T follicular helper cell (primary cell): ENCODE measurements at places on chromosomes 1 and 21.

DNA sequence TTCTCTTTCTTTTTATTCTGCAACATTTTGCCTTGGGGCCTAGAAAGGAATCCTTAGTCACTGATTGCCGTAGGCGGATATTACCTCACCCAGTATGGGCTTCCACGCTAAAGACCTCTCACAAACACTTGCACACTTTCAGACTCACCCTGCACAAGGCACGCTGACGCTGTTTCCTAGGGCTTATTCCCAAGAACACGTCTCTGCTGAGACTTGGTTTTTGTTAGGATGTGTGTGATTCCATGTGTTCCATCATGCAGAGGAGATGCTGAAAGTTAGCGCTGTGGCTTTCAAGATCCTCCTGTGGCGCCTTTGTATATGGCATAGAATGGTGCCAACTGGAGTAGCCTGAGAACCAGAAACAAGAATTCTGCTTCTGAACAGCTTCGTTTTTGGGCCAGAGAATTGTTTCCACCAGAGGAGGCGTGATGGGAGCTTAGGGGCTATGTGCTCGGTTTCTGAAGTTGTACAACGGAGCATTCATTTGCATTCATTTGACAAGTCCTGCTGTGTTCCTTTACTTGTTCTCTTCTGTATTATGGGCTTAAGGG is 297.0 kb downstream of the DISC1 start:
- no peak for DNase-seq

DNA sequence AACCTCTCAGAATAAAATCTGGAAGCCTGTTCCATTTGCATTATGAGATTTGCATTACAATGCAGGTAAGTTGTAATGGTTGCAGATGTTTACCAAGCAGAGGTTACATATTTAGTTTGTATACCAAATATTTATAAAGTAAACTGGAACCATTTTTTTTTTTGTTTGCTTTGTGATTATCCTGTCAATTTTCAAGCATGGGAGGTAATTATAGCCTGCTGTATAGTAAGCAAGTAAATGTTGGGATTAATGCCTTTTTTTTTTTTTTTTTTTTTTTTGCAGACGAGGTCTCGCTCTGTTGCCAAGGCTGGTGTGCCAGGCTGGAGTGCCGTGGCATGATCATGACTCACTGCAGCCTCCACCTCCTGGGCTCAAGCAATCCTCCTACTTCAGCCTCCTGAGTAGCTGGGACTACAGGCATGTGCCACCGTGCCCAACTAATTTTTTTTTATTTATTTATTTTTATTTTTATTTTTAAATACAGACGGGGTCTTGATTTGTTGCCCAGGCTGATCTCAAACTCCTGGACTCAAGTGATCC is 21.0 kb downstream of the NFYC start:
- DNase-seq: no peak

DNA sequence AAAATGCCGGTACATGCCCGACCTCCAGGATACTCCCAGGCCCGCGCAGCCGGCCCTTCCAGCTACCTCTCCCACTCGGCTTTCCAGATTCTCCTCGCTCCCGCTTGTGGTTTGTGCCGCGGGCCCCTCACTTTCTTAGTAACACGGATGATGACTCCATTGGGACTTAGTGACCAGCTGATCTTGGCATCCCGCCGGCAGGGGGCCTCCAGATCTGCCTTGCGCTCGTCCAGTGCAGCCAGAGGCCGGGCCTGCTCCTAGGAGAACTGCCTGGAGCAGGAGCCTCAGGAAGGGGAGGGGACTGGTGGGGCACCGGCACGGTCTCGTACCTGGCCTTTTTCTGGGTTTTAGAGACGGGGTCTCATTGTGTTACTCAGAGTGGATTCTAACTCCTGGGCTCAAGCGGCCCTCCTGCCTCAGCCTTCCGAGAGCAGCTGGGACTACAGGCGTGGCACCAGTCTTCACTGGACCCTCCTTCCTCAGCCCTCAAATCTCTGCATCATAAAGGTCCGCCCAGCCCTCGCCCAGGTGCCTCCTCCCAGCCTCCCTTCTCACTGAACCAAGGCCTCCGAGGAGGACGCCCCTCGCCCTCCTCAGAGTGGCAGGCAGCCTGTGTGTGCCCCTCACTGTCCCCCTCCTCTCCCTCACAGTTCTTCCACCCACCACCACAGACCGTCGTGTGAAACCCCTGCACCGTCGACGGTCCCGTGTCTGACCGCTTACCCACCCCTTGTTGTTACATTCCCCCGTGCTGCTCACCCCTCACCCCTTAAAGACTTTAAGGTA is 78.6 kb downstream of the SLC25A24 start:
- DNase-seq: no peak

DNA sequence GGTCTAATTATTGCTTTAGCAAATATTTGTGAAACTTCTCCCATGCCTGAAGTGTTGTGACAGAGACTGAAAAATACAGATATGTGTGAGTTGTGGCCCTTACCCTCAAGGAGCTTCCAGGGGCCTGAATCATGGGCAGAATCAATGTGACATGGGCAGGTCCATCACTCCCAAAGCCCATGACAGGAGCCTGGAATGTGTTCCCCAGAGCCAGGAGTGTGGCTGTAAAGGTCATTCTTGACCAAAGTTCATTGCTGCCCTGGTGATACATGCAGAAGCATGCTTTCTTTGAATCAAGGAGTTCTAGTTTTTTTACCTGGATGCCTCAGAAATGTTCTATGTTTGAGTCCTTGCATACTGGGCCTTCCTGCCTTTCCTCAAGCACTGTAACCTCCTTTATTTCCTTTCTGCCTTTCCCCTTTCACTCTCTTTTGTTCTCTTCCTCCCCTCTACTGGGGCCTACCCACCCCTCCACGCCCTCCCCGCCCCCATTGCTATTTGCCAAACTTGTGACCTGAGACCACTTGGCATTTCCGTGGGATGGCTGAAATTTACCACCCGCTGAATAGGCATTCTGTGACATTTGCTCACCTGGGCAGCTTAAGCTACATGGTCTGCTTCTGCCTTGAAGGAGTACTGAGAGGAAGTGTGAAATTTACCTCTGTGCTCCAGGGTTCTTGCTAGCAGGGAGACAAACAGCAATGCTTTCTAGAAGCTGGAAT is 19.7 kb downstream of the PBX1 start:
- no peak for DNase-seq

- no peak for DNase-seq
Observed at GRCh38 chr1:50427086-50427817, 4.0 kb upstream of the DMRTA2 start.

GRCh38 chr1:222182641-222183040 is 365.3 kb downstream of the HHIPL2 start:
- no peak for DNase-seq

DNA sequence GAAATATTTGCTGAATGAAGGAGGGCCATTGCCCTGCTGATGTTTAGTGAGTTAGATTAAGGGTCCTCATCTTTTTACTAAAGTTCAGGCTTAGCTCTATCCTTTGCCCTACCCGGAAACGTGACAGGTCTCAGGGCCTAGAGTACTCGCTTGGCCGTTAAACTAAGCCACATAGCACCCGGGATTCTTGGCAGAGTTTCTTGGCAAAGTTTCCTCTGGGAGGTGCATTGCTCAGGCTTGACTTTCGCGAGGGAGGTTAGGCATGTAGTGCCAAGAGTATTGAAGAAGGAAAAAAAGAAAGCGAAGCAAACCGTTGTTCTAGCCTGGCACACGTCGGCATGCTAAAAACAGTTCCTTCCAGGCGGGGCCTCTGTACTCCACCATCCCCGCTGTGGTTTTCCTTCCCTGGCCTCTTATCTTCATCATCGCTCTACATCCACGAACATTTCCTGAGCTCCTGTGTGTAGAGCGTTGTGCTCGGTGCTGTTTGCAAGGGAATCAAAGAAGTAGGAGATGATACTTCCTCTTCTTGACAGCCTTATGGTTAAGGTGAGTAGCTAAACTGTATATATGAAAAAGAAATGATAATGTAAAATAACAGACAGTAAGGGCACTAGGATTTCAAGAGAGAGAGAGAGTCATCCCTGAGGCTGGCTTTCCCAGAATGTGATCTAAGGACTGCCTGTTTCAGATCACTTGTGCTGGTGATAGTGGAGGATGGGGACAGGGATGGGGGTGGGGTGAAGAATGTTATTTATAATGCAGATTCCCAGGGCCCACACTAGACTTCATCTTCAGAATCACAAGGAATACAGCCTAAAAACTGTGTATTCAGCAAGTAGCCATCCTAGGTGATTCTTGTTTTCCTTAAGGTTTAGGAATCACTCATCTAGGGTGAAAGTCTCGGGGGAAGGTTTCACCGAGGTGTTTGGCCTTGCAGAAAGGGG is 18.8 kb downstream of the RNF220 start:
- DNase-seq: no peak

DNA sequence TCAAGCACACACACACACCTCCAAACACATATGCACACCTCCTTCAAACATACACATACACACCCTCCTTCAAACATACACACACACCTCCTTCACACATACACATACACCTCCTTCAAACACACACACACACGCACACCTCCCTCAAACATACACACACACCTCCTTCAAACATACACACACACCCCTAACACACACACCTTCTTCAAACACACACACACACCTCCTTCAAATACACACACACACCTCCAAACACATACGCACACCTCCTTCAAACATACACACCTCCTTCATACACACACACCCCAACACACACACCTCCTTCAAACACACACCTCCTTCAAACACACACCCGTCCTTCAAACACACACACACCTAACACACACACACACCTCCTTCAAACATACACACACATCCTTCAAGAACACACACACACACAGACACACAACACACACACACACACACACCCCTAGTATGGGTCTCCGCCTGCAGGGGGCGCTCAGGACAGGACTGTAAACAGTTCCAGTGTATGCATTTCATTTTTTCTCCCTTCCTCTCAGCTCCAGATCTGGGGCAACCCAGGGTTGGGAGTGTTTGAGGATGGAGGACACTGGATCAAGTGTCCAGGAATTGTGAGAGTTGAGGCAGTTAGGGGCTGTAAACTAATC is 12.1 kb downstream of the LGR6 start:
- no peak for DNase-seq

GRCh38 chr1:181985936-181986906 is 75.3 kb downstream of the ZNF648 start:
- DNase-seq: no peak
